ENCODE measurements at places on chromosomes 16 and 17. TPM values are rescaled to one million over a fixed set of nuclear protein-coding genes. Genes with fewer than 3 reads are reported as not detected.

The ZSCAN32 gene
- 10.9 TPM for total RNA-seq

The TBC1D3K gene
- total RNA-seq, result not detected

The CIITA gene
- total RNA-seq, result under 0.01 TPM

The TMEM220 gene
- 2.3 TPM for total RNA-seq

The CDRT15 gene
- total RNA-seq, result not detected

The SPN gene
- total RNA-seq, result not detected

The ACSF3 gene
- total RNA-seq, result 19.1 TPM

The RAP1GAP2 gene
- total RNA-seq, result 1.4 TPM

The HOXB9 gene
- 0.13 TPM for total RNA-seq

The CHRNE gene
- total RNA-seq, result 0.90 TPM

Measured in dermis microvascular lymphatic vessel endothelial cell (primary cell).